EL (cell line): ENCODE measurements at places on chromosomes 12 and 14.
A peak's percentile ranks its signal among the peaks of the same experiment; 100 is the strongest.

- DNase-seq: no peak
Measured at GRCh38 chr12:94458877-94459727, 565 bp downstream of the CEP83 start.

DNA sequence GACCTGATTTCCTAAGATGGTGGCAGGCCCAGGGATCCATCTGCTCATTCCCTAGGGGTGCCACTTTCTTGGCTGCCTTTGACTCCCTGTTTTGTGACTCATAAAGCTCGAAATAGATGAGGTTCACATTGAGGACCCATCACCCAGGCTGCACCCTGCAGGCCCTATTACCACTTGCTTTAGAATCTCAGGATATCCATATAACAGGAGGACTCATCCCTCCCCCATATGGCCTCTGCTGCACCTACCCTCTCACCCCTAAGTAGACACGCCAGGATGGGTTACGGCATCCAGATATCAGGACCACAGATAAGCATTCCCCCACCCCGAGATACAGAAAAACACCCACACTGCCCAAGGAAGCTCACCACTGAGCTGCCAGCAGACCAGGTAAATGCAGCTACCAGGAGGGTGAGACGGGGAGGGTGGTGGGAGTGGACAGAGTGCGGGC lies 155.7 kb downstream of the DPF3 start:
- peak; percentile 55 for DNase-seq

- no peak for DNase-seq
Measured at GRCh38 chr14:29317423-29317822, 550.8 kb downstream of the FOXG1 start.

- DNase-seq: peak; percentile 78
Measured at GRCh38 chr14:33668066-33668465, 282.8 kb downstream of the EGLN3 start.

- peak; percentile 36 for DNase-seq
Measured at GRCh38 chr14:90518941-90519256, 122.1 kb downstream of the CALM1 start.

- no peak for DNase-seq
Measured at GRCh38 chr12:52045794-52046199, 5.4 kb upstream of the NR4A1 start.

DNA sequence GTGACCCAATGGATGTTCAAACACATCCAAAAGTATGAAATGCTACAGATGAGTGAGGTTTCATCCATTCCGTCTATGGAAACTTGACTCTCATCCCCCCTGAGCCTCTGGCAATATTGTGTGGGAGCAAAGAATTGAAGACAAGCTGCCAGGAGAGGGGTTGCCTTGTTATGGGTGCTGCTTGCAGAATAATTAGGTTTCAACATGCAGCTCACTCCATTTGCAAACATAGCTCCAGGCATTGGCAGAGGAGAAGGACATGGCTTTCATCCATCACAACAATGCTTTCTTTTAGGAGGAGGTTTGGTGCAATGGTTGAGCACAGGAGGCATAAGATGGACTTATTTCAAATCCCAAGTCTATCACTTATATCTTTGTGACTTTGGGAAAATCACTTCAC lies 220.7 kb upstream of the SRRM4 start:
- DNase-seq: no peak

DNA sequence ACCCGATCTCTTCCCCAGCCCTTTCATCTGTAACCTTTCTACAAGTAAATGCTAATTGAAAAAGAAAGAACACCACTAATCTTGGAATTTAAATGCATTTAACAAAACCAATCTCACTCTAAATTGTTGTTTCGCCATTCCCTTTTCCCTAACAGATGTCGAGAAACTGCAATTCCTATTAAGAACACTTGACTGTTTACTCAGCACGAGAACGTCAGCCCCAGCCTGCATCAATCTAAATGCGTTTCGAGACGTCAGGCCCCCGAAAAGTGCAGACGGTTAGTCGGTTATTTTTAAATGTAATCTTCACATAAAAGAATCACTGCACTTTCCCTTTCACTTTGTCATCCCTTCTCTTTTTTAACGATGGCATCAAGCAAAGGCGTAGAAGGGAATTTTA lies 837.6 kb downstream of the VRK1 start:
- DNase-seq: no peak

DNA sequence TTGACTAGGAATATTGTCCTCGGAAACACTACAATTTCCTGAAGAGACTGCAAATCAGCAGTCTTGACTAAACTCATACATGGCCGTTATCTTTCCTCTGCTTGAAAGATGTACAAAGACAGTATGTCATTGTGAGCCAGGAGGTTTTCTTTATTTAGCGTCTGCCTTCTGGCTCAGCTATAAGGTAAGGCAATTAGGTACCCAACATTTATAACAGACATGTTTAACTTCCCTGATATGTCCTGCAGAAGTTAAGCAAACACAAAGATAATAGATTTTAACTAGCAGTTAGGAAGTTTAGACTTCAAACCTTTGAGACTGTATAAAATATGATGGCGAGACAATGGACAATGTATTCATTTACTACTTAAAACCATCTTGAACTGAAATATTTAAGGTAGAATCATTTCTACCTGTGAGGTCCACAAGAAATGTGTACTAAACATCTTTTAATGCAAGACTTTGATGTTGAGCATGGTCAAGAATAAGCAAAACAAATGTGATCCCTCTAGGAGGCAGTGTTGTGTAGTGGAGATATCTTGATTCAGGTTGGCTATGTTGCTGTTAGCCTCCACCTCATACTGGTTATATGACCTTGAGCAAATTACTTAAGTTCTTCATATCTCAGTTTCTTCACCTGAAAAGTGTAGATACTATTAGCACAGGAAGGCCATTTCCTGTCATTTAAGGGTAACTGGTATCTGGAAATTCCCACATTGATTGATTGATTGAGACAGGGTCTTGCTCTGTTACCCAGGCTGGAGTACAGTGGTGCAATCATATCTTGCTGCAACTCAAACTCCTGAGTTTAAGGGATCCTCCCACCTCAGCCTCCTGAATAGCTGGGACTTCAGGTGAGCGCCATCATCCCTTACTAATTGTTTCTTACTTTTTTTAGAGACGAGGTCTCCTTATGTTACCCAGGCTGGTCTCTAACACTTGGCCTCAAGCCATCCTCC lies 96.3 kb upstream of the EEA1 start:
- peak; percentile 40 for DNase-seq

DNA sequence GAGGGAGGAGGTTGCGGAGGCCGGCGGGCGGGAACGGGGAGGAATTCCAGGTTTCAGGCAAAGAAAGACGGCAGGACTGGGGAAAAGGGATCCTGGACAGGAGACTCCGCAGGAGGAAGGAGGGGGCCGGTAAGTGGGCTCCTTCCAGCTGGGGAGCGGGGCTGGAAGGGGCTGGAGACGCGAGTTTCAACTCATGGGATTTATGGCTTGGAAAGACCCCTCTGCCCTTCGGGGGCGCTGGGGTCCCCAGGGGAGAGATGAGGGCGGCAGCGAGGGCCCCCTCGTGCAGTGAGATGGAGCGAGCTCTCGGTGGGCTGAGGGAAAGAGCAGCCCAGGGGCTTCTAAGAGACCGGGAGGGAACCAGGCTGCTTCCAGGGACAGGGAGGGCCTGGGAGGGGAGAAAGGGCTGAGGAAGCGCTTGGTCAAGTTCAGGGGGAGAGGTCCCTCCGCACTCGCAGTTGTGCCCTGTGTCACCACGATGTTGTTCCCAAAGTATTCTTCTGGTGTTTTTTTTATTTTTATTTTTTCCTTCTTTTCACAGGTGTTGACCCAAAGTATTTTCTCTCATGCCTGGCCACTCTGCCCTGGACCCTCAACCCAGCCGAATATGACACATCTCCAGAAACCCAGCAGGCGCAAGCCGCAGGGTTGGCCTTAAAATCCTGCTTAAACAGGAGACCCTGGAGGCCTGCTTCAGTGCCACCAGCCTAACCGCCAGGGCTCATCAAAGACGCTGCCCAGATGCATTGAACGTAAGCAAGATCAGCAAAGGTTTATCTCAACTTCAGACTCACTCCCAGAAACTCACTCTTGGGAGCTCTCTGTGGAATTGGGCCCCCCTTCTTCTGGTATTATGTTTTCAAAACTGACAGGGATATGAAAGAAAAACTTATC lies 16.1 kb downstream of the TNFAIP2 start:
- no peak for DNase-seq
